ENCODE measurements at places on chromosomes 13 and 19.

DNA sequence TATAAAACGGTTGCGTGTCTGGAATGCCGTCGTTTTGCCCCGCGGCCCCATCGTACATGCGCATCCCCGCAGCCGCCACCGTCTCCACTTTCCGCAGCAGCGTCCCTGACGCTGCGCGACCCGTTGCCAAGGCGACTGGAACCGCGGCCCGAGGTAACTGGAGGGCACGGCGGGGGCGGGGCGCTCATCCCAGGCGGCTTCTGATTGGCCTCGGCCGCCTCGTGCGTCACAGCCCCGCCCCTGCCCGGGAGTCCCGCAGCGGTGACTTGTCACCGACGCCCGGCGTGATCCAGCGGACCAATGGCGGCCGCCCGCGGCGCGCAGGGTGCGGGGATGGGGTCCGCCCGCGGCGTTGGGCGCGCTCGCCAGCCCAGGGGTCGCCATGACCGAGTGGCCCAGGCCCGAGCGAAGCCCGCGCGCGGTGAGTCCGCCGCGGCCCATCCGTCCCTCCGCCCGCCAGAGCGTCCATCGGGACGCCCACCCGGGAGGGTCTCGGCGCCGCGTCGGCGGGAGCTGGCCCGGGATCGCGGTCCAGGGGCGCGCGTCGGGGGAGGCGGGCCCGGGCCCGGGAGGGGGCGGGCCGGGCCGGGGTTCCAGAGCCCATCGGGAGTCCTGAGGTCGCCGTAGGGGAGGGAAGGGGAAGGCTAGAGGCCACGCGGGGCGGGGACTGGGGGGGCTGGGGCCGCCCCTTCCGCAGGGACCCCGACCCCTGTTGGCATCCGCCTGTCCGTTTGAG is at the start of gene ZSCAN1:
Gene ZSCAN1, plus strand, starts transcription at position 285 of the 736 bp plus-strand sequence. CDS start 3,812 bp downstream, outside the sequence.
- DNase-seq, result peak; percentile 87

GRCh38 chr19:49327878-49328544 is 3.0 kb upstream of the SLC6A16 start:
- peak; percentile 34 for DNase-seq

GRCh38 chr13:33263976-33264619 is 21.5 kb downstream of the STARD13 start:
- no peak for DNase-seq

DNA sequence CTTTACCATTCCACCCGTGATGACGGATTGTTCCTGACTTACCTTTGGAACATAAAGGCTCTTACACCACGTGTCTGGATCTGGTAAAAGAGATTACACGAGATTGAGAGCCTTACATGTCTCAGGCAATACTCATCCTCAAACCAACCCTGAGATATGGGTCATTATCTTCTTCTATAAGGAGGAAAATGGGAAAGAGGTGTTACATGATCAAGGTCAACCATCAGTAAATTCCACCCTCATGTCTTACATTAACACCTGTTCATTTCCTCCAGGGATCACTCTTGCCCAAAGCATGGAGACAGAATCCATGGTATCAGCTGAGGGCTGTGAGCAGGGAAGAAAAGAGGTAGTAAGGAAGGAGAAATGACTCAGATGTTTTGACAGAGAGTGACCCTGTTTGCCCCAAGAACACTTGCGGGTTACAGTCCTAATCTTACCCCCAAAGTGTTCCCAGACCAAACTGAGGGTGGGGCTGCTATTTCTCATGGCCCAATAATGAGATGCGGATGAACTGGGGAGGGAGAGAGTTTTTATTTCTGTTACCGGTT is 19.6 kb downstream of the LILRB4 start:
- no peak for DNase-seq

- no peak for DNase-seq
Measured at GRCh38 chr19:33654840-33655508, 33.2 kb downstream of the CHST8 start.

DNA sequence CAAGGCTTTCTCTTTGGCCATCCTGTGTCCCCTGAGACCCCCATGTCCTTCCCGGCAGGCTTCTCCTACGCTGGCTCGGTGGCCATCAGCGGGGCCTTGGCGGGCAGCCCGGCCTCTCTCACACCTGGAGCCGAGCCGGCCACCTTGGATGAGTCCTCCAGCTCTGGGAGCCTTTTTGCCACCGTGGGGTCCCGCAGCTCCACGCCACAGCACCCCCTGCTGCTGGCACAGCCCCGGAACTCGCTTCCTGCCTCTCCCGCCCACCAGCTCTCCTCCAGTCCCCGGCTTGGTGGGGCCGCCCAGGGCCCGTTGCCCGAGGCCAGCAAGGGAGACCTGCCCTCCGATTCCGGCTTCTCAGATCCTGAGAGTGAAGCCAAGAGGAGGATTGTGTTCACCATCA is 14.2 kb downstream of the PLEKHJ1 start:
- no peak for DNase-seq

- DNase-seq, result no peak
Measured at GRCh38 chr19:3053780-3054179, 8.5 kb downstream of the TLE5 start.

DNA sequence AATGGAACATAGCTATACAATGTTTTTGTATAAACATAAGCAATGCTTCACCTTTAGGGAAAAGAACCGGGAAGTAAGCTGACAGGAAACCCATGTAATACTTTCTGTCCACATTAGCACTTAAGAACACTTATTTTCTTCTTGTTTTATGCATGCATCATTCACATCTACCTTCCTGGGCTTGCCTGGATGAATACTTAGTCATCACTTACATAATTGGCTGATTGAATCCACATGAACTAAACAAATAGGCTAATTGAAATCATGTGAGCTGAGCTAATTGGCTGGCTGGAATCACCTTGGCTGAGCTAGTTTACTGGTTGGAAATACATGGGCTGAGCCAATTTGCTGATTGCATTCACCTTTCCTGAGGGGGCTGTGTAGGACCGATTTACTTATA is 78.8 kb downstream of the ZNF726 start:
- DNase-seq, result no peak

DNA sequence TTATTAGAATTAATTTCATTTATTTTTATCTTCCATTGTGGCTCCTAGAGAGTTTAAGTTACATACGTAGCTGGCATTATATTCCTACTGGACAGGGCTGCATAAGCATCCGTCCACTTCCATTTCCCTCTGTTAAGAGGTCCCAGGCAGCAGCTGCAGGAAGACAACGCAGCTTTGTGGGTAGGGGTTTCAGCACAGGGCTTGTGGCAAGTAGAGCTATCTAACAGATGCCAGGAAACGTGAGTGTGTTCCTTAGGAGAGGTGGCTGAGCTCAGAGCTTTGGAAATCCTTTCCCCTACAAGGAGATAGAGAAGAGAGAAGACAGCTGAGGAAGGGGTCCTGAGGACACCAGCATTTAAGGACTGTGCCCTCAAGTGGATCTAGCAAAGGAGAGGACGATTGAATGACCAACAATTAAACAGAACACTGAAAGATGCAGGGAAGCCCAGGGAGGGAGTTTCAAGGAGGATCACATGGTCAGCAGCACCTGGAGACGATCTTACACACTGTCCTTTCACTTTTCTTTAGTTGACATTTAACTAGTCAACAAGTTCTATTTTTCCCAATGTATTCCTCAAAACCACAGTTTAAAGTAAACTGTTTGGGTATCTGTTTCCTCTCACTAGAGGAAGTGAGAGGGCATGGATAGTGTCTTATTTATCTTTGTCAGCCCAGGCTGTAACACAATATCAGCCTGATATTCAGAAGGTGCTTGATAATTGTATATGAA is 2.3 kb upstream of the N4BP2L1 start:
- DNase-seq, result no peak

DNA sequence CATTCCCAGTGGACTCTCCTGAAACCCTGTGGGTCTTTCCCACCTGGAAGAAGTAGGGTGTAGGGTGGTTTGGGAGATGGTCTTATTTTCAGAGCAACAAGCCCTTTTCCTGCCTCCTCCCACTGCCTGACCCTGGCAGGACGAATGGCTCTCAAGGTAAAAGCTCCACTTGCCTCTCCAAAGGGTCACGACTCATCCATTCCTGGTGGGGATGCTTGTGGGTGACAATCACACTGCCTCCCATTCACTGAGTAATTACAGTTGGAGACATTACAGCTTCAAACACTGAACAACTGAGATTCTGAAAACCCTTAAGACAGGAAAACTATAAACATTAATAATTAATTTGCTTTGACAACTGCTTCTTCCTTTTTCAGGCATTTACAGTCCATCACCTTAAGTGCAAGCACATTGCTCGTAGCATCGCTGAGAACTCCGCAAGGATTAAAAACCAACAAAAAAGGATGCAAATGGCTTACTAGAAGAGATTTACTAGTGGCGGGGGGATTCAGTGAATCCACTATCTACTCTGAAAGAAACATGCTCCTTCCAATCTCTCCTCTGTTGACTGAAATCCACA is 199.6 kb upstream of the IRS2 start:
- DNase-seq, result peak; percentile 56

DNA sequence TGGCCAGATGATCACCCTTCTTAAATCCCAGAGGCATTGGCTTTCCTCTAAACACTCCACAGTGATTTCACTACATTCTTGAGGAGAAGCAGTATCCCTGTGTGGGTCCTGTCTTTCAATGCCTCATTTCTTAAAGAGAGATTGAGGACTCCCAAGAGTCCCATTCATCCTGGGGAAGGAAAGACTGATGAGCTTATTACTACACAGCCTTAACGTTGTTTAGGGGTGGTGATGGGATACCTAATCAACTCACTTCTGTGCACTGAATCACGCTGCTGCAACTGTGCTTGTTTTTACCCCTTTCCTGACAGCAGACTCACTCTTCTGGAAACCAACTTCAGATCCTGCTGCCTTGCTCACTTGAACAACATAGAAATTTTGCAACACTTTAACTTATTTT is 203.1 kb downstream of the RGCC start:
- peak; percentile 72 for DNase-seq

DNA sequence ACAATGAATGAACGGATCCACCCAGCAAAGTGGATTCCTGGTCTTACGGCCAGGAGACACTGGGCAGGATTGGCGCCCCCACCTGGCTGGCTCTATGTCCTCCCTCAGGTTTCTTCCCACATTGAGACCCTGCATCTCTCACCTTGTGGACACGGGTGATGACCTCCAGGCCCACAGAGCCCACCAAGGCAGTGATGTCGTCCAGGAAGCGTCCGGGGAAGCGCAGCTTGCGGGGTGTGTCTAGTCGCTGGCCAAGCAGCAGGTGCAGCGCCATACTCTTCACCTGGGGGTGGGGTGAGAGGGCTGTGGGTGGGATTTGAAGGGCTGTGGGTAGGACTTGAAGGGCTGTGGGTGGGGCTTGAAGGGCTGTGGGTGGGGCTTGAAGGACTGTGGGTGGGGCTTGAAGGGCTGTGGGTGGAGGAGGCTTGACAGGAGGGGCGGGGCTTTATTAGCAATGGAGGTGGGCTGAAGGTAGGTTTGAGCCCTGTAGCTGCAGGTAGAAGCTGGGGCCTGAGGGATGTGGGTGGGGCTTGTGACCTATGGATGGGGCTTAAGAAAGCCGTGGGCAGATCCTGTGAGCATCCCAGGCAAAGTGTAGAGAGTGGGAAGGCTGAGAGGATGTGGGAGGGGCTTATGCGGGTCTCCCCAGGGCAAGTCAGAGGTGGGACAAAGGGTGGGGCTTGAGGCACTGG is 12.1 kb upstream of the ANGPTL8 start:
- no peak for DNase-seq

DNA sequence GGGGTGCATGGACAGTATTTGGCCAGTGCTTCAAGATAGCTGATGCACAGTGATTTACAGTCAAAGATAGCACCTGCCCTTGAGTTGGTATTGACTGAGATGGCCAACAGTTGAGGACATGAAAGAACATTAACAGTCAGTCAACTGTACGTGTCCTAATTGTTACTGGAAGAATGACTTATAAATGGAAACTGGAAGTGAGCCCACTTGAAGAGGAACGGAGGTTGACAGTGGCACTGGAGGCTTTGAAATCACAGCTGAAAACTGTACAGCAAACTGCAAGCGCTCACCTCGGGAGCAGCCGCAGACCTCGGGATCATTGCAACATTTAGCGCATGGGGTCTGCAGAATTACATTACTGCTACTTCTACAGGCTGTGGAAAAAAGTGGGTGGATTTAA is 77.1 kb downstream of the GGACT start:
- DNase-seq, result no peak

DNA sequence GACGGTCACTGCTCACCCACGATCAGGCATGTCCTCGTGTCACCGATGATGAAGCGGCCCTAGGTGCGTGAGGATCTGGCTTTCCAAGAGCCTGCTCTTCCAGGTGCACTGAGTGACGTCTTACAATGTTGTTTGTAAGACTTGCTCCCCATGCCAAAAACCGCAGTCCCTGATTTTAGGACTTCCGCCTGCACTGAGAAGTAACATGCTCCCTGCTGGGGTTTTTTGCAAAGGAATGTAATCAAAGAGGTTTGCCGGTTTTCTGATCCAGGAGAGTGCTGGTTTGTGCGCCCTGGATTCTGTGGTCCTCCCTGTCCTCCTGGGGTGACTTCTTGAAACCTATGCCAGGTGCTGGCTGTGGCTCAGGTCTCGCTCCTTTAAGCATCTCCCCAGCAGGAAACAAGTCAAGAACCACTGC is 38.8 kb downstream of the MYO9B start:
- DNase-seq, result peak; percentile 20

DNA sequence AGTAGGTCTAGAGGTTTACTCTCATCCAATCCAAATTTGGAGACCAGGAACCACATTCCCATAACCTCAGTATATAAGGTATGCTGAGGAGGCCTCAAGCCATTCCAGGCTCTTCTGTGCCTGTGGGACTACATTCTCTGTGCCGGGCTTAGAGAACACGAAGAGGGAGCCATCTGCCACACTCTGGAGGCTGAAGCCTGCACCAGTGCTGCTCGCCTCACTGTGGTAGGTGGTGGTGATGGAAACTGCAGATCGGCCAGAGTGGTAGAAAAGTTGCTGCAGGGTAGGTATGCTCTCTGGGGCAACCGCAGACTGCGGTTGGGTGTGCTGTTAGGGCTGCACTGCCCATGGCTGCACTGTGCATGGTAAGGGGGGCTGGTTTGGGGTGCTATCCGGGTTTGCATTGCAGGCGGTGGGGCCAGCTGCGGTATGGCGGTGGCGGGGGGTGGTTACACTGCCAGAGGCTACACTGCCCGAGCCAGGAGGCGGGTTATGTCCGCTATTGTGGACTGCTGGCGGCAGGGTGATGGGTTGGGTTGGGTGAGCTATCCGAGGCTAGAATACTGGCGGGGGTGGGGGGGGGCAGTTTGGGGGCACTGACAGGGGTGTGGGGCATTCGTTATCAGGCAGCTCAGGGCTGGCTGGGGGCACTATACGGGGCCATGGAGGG is 145.0 kb downstream of the TNFRSF19 start:
- no peak for DNase-seq

GRCh38 chr13:30998136-30999088 is 66.0 kb downstream of the TEX26 start:
- peak; percentile 55 for DNase-seq
